ENCODE measurements at places on chromosomes 7 and 10. TPM values are rescaled to one million over a fixed set of nuclear protein-coding genes. Genes with fewer than 3 reads are reported as not detected.

Gene GNGT1
- total RNA-seq: not detected

Gene SDK1
- total RNA-seq: not detected

Gene CPXM2
- total RNA-seq: not detected

Gene MPP7
- 0.87 TPM for total RNA-seq

Gene IRF5
- not detected for total RNA-seq

Gene TDRD1
- total RNA-seq: not detected

Gene PAPOLB
- not detected for total RNA-seq

Gene STEAP2
- 12.8 TPM for total RNA-seq

Gene AFAP1L2
- total RNA-seq: 0.07 TPM

Gene FAM25C
- total RNA-seq: not detected

Gene ZDHHC16
- total RNA-seq: 63.5 TPM

Gene PPP1R17
- total RNA-seq: not detected

Gene PTF1A
- total RNA-seq: not detected

Gene SPDYE2
- total RNA-seq: not detected

Gene C10orf105
- not detected for total RNA-seq

Gene SLC16A12
- total RNA-seq: not detected

Gene PPP1R9A
- 0.05 TPM for total RNA-seq

Gene NKX6-2
- not detected for total RNA-seq

Measured in HFFc6 (cell line).